ENCODE measurements at places on chromosomes 3 and 15.

DNA sequence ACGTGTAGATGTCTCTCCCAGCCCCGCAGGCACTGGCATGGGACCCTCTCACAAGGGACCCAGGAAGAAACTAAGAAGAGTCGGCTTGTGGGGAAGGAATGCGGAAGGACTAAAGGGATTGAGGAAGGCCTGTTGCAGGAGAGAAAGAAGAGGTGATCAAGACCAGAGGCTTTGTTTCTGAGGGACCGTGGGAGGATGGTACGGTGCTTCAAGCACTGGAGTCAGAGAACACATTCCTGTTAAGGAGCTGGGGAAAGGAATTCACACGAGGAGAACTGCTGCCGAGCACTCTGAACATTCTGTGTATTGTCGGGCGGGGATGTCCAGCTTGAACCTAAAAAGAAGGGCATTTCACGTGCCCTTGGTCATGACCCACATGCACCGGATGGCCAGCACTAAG, 91.4 kb downstream of the TAMM41 start:
- DNase-seq: no peak

DNA sequence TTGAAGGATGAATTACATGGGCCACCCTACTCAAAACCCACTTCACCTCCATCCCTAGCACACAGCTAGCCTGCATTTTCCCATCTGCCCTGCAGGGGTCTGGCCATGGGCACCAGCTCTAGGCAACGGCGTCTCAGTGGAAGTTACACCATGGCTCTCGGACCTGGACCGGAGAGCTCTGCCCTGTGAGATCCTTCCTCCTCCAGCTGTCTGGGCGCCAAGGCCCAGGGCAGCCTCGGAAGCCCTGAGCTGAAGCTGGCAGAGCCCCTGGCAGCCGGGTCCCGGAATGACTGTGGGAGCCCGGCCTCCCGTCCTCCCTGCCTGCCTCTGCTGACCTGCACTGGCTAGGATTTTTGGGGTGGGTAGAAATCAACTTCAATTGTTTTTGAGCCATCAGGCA, 98.9 kb downstream of the CHSY1 start:
- peak; percentile 45 for DNase-seq

DNA sequence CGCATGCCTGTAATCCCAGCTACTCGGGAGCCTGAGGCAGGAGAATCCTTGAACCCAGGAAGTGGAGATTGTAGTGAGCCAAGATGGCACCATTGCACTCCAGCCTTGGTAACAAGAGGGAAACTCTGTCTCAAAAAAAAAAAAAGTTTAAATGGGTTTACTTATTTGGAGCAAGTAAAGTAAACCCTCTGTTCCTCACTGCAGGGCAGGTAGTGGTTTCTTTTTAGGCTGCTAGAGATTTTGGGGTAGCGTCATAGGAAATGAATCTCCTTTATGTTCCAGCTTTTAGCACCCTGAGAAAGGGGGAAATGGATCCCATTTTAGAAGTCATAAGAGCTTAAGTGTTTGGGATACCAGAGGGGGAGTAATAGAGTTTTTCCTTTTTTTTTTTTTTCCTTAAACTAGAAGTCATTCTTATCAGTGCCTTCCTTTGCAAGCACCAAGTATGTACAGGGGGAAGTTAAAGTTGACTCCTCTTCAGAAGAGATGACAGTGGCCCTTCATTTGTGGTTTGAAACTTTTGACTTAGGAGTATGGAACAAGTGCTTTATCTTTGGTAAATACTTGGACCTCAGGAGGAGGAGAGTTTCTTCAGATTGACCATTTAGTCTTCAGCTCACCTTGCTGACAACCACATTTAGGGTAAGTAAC, 8.0 kb downstream of the PXK start:
- no peak for DNase-seq

GRCh38 chr15:71999807-72000206, 118.1 kb downstream of the MYO9A start:
- no peak for DNase-seq

DNA sequence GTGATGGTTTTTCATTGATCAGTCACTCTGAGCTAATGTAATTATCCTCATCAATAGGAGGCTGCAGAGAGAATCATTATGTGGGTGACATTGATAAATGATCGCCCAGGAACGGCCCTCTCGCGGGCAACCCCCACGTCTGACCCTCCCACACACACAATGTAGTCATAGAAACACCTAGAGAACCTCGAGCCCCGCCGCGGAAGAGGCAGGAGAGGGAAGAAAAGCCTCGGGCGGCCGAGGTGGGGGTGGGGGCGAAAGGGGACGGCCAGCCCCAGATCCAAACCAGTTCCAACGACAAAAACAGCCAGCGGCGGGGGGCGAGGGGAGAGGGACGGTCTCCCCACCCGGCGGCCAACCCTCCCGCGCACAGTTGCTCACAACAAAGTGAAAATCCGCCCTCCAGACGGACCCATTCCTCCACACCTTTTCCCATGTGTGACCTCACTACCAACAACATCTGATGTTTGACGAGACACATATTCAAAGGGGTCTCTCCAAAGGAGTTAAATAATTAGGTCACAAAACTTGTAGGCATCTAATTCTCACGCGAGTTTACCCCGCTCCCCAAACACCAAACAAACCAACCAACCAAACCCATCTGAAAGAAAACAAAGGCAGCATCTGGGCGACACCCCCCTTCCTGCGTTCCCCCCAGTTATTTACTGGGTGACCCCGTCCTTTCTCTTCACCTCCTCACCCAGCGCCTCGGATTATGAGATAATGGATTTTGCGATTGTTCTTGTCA, 213.0 kb downstream of the MEIS2 start:
- no peak for DNase-seq

DNA sequence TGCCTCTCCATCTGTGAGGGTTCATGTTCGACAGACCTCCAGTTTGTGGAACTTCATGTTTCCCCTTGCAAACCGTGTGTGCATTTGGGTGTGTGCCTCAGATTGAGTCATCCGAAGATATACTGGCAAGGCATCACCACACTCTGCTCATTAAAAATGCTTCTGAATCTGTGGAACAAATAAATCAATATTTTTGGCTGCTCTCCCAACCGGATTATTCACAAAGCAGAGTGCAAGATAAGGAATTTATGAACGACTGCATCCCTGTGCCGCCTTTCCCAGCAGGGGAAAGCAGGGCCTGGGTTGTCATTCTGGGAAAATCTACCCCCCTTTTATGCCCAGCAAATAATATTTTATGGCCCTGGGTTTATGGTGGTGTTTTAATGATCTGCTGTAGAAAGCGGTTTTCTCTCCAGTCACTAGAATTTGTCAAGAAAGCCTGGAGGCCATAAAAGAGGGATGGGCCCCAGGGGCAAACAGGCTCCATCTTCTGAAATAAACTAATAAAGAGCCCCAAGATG, 4.2 kb upstream of the WNT5A start:
- no peak for DNase-seq

DNA sequence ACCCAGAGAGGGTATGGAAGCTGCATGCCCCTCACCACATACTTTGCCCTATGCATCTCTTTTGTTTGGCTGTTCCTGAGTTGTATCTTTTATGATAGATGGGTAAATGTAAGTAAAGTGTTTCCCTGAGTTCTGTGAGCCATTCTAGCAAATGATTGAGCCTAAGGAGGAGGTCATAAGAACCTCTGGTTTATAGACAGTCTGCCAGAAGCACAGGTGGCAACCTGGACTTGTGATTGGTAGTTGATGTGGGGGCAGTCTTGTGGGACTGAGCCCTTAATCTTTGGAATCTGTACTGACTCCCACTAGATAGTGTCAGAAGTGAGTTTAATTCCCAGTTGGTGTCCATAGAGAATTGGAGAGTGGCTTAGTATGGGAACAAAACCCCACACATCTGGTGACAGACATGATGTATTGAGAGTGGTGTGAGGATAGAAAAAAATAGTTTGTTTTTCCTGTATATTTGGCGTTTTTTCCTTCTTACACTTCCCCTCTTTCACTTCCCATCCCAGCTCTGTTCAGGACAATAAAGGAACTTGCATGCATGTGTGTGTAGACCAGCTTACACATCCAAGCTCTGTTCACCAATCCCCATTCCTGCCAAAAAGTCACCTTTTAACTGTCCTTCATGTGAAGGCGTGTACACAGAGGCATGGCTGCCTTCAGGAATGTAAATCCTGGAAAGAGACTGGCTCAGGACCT, 38.1 kb upstream of the SPPL2A start:
- DNase-seq: no peak

DNA sequence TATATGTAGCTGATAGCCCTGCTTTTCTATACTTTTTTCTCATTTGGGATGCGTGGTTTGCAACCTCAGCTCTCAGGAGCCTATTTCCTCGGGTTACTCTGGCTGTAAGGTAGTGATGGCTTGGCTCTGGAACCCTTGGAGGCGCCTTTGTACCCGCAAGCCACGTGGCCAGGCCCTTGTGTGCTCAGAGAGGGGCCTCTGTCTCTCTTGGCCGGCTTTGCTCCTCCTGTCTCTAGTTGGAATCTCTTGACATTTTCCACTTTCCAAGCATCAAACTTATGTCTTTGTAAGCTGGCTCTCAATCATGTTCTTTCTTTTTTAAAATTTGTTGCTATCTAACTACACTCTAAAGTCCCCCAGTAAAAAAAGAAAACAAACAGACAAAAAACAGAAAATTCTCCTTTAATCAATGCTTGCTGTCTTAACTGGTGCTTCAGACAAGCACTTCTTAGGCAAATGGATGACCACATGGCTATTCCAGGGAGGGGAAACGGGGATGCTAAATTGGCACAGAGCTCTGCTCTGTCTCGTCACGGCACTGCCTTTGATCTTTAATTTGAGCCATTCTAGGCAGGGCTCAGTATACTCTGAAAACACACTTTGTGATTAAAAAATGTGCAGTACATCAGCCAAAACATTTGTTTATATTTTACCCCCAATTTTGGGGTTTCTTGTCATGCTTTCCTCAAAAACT, 180.4 kb upstream of the NR2E3 start:
- DNase-seq: no peak

DNA sequence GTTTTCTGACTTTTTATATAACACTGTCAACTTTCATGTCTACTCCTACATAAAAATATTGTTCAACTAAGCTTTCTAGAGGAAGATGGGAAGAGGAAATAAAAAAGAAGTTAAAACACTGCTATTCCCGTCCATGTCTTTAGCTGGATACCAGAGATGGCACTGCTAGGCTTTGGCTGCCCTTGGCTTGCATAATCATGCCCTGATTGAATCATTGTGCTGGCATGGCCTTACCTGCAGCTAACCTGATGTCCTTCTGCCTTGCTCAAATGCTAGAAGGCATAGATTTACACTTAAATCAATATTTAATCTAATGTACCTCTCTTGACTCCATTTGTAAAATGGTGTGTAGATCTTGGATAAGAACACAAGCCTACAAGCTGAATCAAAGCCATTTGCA, 539.7 kb upstream of the IL12A start:
- DNase-seq: no peak

GRCh38 chr15:88440021-88440420, 27.2 kb downstream of the MRPL46 start:
- DNase-seq: no peak

GRCh38 chr3:195131176-195131575, 139.8 kb downstream of the XXYLT1 start:
- no peak for DNase-seq

DNA sequence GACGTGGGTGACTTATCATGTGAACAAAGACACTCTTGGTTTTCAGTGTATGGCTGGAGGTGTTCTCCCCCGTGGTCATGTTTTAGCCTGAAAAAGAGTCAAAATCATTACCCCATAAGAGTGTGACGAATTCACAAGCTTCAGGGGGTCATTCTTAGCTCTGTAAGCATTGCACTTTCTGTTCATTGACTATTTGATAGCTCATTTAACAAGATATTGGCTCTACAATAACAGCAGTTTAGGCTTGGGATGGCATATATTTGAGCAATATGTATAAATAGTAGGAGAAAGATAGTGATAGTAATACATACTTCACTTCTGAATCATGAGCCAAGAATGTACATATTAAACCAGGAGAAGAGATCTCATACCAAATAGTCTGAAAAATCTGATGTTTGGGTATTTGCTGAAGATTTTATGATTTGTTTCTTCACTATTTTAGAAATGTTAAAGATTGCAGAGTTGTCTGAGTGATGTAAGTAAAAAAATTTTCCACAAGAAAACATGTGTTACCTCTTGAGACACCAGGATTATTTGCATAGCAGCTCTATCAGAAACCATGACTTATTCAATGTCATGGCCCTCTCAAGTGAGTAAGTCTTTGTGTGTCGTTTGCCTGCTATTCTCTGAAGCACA, 996.0 kb downstream of the OTOL1 start:
- DNase-seq: peak; percentile 67
